ENCODE measurements at places on chromosomes 1 and 21. TPM values are rescaled to one million over a fixed set of nuclear protein-coding genes. Genes with fewer than 3 reads are reported as not detected.

DNA sequence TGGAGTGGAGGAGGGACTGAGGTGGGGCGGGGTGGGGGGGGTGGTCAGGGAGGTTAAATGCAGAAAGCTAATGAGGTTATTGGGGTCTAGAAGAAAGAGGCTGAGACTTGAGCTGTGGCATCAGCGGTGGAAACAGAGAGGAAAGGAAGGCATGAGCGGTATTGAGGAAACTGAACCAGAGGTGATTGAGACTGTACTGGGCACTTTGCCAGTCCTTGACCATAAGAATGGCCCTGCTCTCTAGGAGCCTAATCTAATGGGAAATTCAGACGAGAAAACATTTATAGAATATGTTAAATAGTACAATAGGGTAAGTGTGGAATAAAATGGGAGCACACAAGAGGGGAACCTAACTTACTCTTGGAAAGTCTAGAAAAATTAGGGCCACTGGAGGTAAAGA lies 23.7 kb downstream of the SLC44A3 start:
- no peak for DNase-seq

- no peak for DNase-seq
These were observed 36.8 kb upstream of the RUNX3 start for GRCh38 chr1:24966724-24967346.

- no peak for DNase-seq
These were observed 133.8 kb upstream of the F3 start for GRCh38 chr1:94675373-94675772.

- DNase-seq: no peak
These were observed 72.6 kb downstream of the TPR start for GRCh38 chr1:186302381-186302920.

The EPB41 gene
- 71.6 TPM for total RNA-seq

The SPEN gene
- total RNA-seq: 30.6 TPM

The TEX38 gene
- total RNA-seq: not detected

DNA sequence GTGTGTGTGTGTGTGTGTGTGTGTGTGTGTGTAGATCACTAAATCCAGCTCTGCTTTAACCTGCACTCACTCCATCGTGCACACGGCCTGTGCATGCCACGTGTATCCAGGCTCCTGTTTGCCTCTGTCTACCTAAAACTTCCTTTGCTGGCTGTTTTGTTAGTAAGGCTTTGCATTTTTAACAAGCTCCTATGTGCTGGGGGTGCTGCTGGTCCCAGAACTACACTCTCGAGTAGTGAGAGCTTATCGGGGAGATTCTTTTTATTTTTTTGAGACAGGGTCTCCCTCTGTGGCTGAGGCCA lies 596 bp upstream of the TCEA3 start:
- no peak for DNase-seq

DNA sequence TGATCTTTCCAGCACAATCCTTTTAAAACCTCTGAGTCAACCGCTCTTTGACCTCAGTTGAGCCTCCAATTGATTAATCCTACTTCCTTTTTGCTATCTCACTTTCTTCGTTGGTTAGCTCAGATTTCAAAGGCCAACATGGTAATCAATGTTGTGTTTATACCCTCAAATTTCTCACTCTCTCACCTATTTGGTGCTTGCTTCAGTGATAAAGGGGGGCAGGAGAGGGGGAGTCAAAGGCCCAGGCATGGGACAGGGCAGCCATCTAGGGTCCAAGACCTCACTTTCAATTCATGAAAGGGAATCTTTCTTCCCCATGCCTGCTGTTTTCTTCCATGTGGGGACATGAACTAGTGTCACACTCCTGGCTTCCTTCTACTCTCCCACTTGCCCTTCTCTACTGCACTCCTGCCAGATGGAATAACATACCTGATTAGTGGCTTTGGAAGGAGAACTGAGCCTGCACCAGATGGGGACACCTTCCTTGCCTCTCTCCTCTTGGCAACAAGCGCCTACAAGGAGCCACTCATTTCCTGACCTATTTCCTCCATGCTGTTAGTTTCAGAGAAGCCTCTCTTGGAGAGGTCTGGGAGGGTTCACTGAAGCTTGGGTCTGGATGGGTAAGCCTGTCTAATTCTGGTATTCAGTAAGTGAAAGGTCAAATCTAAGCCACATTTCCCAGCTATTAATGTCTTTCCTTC lies 73.3 kb upstream of the ARHGAP29 start:
- DNase-seq: no peak

DNA sequence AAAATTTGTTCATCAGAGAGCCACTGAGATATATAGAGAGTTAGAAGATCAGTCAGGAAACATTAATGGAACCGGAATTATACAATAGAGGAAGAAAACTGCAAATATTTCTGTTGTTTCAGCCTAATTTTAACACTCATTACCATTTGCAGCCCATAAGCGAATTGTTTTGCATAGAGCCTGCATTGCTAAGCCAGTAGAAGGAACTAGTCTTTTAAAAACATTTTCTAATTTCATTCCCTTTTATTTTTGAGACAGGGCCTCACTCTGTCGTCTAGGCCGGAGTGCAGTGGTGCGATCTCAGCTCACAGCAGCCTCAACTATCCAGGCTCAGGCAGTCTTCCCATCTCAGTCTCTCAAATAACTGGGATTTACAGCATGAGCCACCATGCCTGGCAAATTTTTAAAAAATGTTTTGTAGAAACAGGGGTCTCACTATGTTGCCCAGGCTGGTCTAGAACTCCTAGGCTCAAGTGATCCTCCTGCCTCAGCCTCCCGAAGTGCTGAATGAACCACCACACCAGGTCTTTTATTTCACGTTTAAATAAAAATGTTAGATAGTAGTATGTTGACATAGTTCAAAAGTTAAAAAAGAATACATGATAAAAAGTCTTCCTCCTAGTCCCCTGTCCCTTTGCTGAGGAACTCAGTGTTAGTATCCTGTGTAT lies 25.3 kb downstream of the MPZL1 start:
- DNase-seq: no peak

- DNase-seq: no peak
These were observed 994 bp upstream of the LAMTOR5 start for GRCh38 chr1:110408488-110408887.

The TCHHL1 gene
- not detected for total RNA-seq

DNA sequence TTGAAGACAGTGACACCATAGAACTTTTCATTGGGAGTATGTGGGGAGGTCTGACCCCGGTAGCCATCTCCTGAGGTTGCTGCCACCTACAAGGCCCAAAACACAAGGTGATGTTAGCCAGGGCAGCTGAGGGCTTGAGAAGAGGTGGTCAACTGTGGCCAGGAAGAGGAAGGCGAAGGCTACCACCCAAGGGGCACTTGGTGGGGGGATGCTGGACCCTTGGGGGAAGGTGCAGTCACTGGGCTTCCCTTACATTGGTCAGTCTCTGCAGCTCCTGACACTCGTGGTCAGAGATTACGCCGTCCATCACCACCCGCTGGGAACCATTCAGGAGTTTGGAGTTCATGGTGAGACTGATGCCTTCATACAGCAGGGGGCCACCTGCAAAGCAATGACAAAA lies 12.2 kb upstream of the CLDN19 start:
- DNase-seq: no peak

The LINGO4 gene
- total RNA-seq: 0.14 TPM

The ZNF697 gene
- 3.3 TPM for total RNA-seq

DNA sequence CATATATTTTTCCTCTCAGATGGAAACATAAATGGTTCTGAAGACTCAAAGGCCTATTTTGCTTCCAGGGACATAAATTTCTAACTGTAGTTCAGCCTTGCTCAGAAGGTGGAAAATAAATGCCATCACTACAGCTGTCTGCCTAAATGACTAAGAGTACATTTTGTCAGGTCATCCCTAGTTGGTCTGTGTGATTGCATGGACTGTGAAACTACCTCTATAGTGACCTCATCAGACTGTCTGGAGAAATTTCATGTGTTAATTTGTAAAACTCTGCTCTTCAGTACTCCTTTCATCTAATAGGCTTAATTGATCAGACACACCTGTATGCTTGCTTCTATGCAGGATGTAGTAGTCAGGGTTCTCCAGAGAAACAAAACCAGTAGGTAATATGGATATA lies 886.9 kb downstream of the AMY1C start:
- DNase-seq: no peak

GRCh38 chr1:229089586-229090208 lies 181.2 kb upstream of the RAB4A start:
- no peak for DNase-seq

- no peak for DNase-seq
These were observed 361.0 kb downstream of the BARHL2 start for GRCh38 chr1:90356101-90356500.

The RAB4A gene
- 20.9 TPM for total RNA-seq

DNA sequence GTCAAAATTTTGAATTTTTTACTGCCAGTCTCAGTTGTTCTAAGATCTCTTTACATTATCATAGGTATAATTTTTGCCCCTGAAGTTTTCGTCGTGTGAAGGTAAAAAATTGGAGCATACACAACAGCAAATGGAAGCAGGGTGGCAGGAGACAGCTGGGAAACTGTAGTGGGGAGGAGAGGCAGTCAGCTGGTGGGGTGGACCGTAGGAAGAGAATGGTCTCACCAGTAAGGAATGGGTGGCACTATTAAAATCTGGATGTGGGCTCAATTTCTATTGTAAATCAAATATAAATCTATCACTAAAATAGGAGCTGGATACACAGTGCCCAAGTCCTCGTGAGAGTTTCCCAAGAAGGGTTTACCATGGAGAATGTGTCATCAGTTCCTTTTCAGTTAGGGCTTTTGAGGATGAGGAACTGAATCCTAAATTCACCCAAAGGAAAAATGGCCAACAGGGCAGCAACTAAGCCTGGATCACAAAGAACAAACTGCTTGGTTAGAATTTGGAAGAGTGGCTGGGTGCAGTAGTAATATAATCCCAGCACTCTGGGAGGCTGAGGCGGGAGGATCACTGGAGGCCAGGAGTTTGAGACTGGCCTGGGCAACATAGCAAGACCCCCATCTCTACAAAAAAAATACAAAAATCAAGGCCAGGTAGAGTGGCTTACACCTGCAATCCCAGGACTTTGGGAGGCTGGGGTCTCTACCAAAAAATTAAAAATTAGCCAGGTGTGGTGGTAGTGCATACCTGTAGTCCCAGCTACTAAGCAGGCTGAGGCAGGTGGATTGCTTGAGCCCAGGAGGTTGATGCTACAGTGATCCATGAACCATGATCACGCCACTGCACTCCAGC lies 10.5 kb upstream of the IRF2BP2 start:
- no peak for DNase-seq

DNA sequence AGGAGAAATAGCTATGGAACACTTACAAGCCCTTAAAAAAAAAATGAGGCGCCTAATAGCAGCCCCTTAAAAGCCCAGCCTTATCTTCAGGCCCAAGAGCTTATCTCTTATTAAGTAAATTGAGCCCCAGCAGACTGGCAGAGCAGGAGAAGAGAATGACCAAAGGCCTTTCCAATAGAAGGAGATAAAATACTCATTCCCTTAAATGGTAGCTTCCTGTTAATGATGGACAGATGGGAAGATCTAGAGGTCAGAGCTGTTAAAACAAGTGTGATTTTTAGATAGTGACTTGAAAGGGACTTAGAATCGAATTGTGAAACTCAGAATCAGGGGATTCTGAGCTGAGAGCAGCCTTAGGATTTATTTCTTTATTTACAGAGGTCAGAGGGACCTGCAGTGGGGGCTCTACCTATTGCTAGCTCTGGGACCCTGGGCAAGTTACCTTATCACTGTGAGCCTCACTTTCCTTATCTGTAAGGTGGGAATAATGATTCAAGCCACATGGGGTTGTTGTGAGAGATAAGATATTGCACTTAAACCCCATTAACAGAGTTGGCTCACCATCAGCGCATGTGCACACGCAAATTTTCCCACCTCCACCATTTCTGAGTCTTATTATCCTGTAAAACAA lies 101.3 kb upstream of the C8B start:
- no peak for DNase-seq

DNA sequence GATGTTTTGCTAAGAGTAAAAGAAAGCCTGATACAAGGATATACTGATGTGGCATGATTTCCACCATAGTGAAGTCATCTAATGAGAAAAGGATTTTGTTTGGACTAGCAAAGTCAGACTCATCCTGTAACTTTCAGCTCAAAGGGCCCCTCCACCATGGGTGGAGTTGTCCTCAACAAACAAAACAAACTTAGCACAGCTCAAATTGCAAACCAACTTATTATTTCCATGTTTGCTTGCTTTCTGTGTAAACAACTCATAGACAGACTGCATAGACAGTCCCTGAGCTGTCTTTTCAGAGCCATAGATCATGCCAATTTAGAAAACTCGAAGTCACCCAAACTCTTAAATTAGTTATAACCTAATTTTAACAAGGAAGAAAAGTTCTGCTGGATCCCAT lies 69.4 kb upstream of the VAV3 start:
- no peak for DNase-seq

- DNase-seq: no peak
These were observed 1.2 kb downstream of the AK5 start for GRCh38 chr1:77282866-77283539.

- DNase-seq: no peak
These were observed 45.5 kb upstream of the RAVER2 start for GRCh38 chr1:64699327-64699726.

The NCSTN gene
- total RNA-seq: 30.6 TPM

The ADGRL4 gene
- 3.5 TPM for total RNA-seq

GRCh38 chr1:221227872-221228337 lies 348.7 kb downstream of the HLX start:
- DNase-seq: no peak

The PLA2G2D gene
- total RNA-seq: 0.16 TPM

Data from transverse colon (tissue), 4 donors.